ENCODE measurements at places on chromosomes 4 and X.

GRCh38 chrX:101655534-101655933 is 4.1 kb downstream of the ARMCX2 start:
- DNase-seq: no peak

DNA sequence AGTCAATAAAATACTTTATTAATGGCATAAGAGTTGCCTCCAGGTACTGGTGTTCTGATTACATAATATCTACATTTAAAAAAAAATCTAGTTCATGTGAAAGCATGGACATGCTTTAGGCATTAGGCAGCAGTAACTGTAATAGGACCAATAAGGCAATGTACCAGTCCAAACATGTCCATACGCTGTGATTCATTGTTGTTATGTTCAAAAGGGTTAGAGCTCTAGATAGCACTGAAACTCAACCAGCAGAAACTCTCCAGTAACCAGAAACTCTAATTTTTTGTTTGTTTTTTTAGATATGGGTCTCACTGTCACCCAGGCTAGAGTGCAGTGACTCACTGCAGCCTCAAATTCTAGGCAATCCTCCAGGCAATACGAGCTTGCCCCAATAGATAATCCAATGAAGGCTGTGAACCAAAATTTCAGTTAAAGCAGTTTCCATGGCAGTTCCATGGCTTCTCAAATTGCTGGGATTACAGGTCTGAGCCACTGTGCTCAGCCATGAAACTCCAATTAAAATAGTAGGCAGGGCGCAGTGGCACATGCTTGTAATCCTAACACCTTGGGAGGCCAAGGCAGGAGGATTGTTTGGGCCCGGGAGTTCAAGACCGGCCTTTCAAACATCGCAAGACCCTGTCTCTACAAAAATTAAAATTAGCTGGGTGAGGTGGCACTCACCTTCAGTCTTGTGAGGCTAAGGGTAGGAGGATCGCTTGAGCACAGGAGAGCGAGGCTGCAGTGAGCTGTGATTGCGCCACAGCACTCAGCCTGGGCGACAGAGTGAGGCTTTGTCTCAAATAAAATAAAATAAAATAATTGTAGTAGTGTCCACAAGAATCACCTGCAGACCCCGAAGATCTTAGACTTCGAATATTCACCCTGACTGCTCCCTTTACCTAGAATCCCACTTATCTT is 36.3 kb downstream of the MGARP start:
- DNase-seq: no peak

- no peak for DNase-seq
Observed at GRCh38 chrX:130523460-130524394, 121.9 kb downstream of the RBMX2 start.

DNA sequence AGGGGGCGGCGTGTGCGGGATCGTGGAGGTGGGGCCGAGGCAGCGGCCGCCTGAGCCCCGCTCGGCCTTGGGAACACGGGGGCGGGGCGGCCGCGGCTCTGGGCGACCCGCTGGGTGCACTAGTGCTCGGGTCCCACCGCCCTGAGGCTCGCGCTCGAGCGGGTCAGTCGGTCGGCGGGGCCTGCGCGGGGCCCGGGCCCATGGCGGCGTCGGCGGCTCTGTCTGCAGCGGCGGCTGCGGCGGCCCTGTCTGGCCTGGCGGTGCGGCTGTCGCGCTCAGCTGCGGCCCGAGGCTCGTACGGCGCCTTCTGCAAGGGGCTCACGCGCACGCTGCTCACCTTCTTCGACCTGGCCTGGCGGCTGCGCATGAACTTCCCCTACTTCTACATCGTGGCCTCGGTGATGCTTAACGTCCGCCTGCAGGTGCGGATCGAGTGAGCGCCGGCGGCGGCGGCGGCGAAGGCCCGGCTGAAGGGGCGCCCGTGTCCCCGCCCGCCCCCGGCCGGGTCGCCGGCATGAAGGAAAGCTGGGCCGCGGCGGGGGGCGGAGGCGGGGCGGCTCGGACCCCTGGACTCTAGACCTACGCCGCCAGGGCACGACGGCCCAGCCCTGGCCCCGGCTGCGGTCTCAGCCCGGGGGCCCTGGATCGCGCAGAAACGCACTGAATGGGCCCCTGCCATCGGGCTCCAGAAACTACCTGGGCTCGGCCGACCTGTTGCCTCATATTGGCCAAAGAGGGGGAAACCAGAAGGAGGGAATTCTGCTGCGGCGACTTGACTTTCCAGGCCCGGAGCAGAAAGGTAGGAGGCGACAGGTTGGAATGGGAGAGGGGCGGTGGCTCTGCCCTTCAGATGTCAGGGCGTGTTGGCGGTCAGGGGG is at the start of gene SMIM10L2A:
Gene SMIM10L2A (plus strand): TSS at position 13 of the 878 bp plus-strand sequence. CDS start 188 bp downstream, at position 201.
- DNase-seq: no peak

DNA sequence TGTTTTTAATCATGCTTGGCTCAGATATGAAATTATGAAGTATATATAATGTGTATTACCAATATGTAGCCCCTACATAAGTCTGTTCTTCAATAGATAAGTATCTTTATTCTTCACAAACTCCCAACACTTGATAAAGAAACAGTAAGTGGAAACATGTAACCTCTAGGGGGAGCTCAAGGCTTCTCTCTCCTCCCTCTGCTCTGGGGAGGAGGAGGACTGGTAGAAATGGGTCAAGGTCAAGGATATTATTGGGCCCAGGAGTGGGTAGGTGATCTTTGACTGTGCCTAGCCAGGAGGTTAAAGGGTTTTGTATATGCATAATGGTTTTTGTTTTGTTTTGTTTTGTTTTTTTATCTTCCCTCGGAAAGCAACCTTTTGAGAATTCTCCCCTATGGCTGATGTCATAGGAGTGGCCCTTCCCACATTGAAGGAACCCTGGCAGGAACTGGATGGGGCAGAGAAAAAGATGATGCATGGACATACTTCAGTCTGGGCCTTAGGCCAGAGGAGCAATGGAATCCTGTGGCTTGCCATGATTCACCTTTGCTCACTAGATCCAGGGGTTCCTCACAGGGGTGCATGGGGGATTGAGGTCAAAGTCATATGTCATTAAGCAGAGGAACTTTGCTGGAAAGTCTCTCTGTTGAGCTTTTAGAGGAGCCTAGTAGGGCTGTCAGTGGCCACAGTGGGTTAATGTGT is 460.3 kb downstream of the MID1IP1 start:
- no peak for DNase-seq

DNA sequence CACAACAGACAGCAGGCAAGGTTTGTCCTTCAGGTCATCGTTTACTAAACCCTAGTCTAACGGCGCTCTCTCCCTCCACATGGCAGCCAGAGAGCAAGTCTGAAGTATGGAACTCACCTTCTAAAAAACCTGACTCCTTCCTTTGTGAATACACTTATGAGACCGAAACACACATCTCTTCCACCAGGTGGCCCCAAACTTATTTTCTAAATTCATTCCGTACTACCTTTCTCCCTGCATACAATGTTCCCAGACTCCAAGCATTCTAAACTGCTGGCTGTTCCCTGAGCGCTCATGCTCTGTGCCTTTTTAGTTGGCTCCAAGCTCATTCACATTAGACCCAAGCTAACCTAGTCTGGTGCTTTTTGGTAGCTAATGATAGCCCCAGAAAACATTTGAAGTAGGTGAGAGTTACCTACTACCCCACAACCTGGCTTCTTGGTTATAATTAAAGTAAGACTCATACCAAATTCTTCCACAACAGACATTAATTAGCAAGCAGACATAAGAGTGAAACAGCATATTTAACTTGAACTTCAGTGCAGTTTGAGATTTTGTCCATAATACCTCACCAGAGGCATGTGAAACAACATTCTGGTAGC is 67.6 kb upstream of the DCLK2 start:
- peak; percentile 9 for DNase-seq

All from NCI-H2081 treated with DMSO at 0.1 percent for 48 hours (cell line).